ENCODE measurements at places on chromosomes 7 and 10.

GRCh38 chr10:130233035-130233360, 96.8 kb downstream of the GLRX3 start:
- no peak for DNase-seq

GRCh38 chr7:2380461-2380860, 22.9 kb upstream of the CHST12 start:
- DNase-seq: no peak

- no peak for DNase-seq
Observed at GRCh38 chr10:29470355-29470705, 164.4 kb downstream of the SVIL start.

DNA sequence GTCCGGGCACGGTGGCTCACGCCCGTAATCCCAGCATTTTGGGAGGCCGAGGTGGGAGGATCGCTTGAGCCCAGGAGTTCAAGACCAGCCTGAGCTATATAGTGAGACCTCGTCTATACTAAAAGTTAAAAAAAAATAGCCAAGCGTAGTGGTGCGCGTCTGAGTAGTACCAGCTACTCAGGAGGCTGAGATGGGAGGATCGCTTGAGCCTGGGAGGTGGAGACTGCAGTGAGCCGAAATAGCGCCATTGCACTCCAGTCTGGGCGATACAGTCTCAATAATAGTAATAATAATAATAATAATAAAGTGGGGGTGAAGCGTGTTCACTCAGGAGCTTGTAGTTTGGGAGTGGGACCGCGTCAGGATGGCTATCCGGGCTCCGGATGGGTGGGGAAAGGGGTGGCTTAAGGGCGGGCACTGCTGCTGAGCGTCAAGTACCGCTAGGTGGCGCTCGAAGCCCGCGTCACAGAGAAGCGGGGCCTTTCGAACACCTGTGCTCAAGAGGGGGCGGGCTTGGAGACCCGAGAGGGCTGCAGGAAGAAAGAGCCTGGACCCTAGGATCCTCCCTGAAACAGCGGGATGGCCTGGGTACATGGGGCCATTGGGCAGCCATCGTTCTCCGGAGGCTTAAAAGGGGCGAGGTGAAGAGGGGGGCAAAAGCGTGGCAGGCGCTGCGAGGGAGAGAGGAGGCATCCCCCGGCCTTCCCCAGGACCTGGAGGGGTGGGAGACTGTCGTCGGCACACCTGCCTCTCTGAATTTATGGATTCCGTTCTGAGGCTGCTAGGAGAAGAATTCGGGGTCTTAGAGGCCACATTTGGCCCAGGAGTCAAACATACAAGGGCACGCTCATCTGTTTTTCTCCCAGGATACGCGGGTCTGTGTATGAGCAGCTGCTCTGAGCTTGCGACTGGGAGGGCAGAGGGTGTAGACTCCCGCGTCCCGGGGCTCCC, 14.5 kb downstream of the LBX1 start:
- no peak for DNase-seq

DNA sequence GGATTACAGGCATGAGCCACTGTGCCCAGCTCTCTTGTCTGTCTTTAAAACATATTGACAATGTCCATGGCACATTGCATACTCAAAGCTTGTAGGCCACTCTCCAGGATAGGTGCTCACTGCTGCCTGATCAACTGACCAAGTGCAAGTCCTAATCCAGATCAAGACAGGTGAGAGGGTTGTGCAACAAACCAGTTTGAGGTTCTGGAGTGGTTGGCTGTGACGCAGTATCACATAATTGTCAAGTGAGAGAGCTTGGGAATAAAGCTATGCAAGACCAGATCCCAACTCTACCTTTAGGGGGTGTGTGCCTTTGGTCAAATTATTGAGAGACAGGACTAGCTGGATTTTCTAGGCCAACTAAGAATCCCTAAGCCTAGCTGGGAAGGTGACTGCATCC, 43.0 kb upstream of the OPN4 start:
- DNase-seq: no peak

DNA sequence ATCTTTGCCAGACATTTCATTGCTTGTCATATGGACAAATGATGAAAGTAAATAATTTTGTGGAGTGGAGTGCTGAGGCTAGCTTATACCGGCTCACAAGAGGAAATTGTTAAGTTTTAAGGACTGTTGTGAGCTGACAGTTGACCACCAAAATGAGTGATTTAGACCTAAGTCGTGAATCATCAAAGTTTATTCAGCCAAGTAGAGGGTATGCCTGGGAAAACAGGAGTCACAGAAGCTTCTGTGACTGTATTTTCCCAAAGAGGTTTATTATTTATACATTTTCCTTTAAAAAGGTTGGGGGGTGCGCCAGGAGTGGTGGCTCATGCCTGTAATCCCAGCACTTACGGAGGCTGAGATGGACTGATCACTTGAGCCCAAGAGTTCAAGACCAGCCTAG, 21.8 kb downstream of the MRPS24 start:
- DNase-seq: no peak

DNA sequence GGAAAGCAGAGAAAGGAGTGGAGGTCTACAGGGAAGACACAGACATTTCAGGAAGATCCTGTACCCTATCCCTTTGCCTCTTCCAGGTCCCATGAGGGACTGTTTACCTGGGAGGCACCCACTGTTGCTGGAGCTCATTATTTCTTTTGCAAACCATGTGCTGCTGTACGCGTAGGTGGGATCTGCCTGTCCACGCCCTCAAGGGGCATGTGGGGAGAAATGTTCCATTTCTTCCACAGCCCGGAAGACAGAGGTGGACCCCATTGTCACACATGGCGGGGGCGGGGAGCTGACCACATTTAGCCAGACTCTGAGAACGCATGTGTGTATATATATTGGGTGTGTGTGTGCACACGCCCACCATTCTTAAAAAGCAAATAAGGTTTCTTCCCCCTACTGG, 2.0 kb downstream of the PLXNA4 start:
- no peak for DNase-seq

DNA sequence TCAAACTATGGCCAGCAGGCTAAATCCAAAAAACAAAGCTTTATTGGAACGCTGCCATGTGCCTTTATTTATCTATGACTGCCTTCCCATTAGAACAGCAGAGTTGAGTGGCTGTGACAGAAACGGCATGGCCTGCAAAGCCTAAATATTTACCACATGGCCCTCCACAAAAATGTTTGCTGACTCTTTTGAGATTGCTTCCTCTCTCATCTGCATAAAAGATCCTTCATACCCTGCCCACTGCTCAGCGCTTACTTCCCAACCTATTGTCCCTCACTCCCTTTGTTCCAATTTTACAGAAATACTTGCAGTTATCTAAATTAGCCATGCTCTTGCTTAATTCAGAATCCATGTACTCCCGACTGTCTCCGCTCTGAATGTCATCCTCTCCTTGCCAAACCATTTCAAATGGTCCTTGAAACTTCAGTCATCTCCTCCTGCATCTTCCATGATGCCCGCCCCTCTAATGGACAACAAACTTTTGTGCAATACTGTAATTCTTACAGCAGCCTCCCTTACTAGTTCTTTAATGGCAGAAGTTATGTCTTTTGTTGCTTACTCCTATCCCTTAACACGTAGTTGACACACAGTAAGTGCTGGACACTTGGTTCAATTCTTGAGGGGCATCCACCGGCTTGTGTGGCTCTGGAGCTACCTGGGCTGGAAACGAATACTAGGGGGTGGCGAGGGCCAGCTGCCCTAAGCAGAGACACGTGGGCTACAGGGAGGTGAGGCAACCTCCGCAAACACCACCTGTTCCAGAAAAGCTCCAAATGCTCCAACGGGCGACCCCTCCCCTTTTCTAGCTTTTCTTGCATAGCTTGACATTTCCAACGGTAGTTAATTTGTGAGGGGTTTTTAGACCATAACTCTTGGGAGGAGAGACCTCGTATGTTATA, 832 bp downstream of the XRCC2 start:
- peak; percentile 90 for DNase-seq

GRCh38 chr7:147015999-147016398, 899.4 kb downstream of the CNTNAP2 start:
- no peak for DNase-seq

DNA sequence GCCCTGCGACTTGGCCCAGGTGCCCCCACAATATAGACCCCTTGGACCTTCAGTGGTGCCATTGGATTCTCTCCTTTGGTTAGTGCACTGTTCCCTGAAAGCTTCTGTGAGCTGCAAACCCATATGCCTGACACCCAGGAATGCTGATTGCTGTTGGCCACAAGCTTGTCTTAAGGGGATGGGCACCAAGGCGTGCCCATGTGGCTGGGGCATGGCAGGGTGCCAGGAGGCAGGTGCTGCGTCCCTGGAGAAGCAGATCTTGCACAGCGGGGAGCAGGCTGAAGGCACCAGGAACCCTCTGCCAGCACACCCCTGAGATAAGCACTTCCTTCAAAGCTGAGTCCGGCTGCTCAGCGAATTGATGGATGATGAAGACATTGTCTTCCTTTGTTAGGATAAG, 411.8 kb downstream of the SDK1 start:
- no peak for DNase-seq

GRCh38 chr10:131437556-131438475, 126.3 kb upstream of the TCERG1L start:
- no peak for DNase-seq

- DNase-seq: peak; percentile 15
Observed at GRCh38 chr7:100247152-100247757, 27.5 kb downstream of the PVRIG start.

DNA sequence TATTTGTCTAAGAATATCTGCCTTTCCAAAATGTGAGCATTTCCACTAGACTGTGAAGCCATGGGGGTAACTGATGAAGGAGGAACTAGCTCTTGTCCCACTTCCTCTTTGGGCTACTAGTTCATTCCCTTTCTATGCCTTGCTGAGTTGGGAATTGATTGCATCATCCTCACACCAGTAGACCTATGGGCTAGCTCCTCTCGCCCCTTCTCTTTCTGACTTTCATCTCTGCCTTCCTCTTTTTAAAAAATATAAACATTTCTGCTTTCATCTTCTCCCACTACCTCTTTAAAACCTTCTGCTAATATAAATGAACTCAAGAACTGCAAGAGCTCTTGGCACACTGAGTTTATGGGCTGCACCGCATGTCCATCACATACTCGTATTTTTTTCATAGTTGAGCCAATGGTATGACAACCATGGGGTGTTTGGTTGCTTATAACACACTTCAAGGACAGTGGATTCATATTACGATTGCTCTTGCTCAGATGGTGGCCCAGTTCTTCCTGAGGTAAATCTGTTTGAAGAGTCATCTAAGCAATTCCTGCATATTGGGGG, 182.0 kb downstream of the REEP3 start:
- DNase-seq: no peak

DNA sequence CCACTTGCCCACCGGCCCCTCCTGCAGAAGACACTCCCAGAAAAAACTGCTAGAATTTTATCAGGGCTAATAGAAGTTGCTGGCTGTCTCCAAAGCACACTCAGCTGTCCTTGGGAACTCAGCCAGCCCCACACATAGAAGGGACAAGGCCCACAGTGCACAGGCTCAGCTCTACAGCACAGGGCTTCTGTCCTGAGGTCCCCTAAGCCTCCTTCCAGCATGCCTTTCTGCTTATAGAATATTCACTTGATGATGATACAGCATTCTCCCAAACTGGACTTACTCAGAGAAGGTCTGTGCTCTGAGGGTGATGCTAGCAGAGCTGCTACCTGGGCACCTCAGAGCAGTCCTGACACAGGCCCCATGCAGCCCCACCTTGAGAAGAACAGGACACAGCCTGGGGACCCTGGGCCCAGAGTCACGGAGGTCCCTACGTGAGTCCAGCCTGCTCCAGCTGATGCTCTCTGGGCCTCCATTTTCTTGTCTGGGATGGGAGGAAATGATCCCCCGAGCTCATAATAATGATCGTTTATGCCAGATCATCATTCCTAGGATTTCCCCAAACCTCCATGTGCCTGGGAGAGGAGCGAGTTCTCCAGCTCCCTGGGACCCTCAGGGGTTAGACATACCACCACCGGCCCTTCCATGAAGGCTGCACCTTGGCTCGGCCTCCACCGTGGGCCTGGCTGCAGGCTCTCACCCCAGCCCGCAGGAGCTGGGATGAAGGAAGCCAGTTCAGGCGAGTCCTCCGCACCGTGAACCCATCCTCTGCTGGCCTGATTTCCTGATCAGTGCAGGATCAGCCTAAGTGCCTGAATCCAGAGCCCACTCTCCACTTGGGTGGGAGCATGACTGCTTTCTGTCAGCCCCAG, 145.6 kb downstream of the ZNF248 start:
- no peak for DNase-seq

Data from NCI-H2081 treated with DMSO at 0.1 percent for 48 hours (cell line).